Activated T-helper 2 cell treated with anti-CD3 and anti-CD28 coated beads, Interferon-gamma antibody, Interleukin-2, Interleukin-4, amounts not matched to agents 10 μg/mL and 5 μg/mL and 100 μg/mL, durations not matched to agents 14 hours and 24 hours and 36 hours (primary cell): ENCODE measurements at places on chromosomes 5 and 9. TPM values are rescaled to one million over a fixed set of nuclear protein-coding genes. Genes with fewer than 3 reads are reported as not detected.

SEMA6A gene
- total RNA-seq, result 0.67 TPM in 1 of 2 replicates, not detected in the other

PCDHB15 gene
- not detected in 2 replicates for total RNA-seq

TAF11L11 gene
- total RNA-seq, result not detected in 2 replicates

CAMK4 gene
- 71.8 and 76.7 TPM in 2 replicates for total RNA-seq

C7 gene
- not detected in 2 replicates for total RNA-seq

ANKRD34B gene
- total RNA-seq, result not detected in 2 replicates

ENTPD2 gene
- not detected in 2 replicates for total RNA-seq

GRAMD2B gene
- 8.4 and 8.8 TPM in 2 replicates for total RNA-seq
